ENCODE measurements at places on chromosomes 3 and 15. TPM values are rescaled to one million over a fixed set of nuclear protein-coding genes. Genes with fewer than 3 reads are reported as not detected.

- DNase-seq, result no peak
Measured at GRCh38 chr15:61382927-61383326, 153.8 kb upstream of the RORA start.

DNA sequence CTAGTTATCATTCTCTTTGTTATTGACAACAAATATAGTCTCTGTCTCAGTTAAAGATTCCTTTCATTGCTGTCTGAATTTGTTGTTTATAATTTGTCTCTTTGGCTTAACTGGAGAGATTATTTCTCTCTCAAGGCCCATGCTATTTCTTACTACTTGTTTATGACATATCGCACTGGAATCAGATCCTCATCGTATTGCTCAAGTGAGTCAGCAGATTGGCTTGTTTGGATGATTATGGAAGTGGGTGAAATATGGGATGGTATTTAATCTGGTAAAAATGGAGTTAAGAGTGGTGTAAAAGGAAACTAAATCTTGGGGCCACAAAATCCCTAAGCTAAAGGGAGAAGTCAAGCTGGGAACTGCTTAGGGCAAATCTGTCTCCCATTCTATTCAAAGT is 613.1 kb downstream of the SI start:
- no peak for DNase-seq

- no peak for DNase-seq
Measured at GRCh38 chr15:49155834-49156627, 632 bp upstream of the COPS2 start.

DNA sequence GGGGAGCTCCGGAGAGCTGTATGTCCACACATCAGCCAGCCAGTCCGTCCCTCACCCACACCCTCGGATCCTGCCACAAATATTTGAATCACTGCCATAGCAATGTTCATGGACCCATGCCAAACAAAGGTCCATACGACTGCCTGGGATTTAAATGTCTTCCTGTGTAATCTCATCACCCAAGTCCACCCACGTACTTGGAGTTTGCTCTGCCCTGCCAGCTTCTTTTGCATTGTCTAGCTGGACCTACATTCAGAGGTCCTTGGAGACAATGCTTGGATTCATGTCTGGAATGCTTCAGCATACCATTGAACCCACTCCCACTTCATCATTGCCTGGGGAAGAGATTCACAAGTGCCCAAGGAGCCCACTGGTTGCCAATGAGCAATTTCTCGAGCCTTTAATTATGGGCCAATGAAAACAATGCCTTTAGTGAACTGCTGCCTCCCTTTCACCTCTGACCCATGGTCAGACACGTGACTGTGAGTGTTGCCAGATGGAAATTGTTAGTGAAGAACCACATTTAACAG is 90.4 kb upstream of the PHLDB2 start:
- no peak for DNase-seq

- DNase-seq, result no peak
Measured at GRCh38 chr3:63056932-63057331, 181.7 kb upstream of the CADPS start.

GRCh38 chr3:67458408-67458807 is 196.0 kb downstream of the SUCLG2 start:
- DNase-seq, result no peak

DNA sequence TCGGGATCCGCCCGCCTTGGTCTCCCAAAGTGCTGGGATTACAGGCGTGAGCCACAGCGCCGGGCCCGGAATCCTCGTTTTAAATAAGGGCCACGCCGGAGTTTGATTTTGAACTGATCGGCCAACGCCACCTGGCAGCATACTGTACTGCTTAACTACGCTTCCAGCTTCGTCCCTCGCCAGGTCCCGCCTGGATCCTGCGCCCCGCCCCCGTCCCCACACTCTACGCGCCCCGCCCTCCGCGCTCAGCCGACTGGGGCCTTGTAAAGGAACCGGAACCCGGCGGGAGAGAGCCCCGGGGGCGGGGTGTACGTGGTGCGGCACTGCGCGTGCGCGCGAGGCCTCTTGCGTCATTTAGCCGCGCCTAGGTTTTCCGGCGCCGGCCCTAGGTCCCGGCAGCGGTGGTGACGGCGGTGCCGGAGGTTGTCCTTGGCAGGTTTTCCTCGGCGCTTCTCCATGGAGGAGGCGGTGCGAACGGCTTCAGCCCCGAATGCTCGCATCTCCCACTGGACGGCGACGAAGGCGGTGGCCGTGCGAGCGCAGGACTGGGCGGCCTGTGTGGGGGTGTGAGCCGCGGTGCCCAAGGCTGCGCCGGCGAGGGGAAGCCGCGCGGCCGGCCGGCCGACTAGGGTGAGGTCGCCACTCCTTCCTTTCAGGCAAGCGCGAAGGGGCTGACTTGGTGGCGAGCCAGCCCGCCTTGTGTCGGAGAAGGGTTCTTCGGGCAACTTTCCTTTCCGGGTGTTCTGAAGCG is at the start of gene NIPA2:
TSS of gene NIPA2 (plus strand) at position 375 of the 751 bp plus-strand sequence. CDS start 13,066 bp downstream, outside the sequence.
- DNase-seq, result peak; percentile 97

- DNase-seq, result no peak
Measured at GRCh38 chr3:184825121-184825820, 13.3 kb downstream of the VPS8 start.

DNA sequence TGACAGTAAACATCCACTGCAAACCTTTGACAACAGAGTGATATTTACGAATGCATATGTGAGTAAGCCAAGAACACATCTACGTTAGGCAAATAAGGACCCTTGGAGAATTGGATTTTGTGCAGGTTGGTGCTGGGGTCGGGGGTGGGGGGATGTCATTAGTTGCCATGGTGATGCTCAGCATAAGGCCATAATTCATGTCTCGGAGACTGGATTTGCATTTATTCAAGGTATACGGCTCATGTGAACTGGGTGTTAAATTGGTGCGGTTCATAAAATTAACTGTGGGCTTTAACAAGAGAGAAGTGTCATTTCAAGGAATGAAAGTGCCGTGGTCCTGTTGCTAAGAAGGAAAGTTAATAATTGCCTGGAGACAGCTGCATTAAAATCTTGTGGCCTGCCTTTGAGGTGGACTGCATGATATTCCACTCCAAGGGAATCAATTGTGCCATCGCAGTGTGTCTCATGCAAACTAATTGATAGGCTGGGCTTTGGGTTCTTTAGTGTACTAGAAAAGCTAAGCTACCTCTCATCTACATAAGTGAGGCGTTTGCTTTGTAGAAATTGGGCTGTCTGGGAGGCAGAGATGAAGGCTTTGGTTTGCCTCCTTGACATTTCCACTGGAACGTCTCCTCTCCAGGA is 228.9 kb upstream of the FEZF2 start:
- no peak for DNase-seq

GRCh38 chr15:66006986-66007385 is 137.7 kb downstream of the RAB11A start:
- no peak for DNase-seq

DNA sequence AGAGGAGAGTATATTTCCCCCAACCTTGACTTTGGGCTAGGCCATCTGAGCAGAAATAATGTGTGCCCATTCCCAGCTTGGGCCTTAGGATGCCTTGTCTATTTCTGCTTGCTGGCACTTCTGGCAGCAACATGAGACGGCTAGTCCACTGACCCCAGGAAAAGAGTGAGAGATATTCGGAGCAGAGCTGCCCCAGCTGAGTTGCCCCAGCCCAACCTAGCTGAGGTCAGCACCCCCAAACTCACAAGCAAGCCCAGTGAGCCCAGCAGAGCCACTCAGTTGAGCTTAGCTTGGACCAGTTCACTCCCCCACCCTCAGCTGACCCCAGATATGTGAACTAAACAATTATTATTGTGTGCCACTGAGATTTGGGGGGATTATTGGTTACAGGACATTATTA is 20.2 kb downstream of the ITGA11 start:
- DNase-seq, result no peak

DNA sequence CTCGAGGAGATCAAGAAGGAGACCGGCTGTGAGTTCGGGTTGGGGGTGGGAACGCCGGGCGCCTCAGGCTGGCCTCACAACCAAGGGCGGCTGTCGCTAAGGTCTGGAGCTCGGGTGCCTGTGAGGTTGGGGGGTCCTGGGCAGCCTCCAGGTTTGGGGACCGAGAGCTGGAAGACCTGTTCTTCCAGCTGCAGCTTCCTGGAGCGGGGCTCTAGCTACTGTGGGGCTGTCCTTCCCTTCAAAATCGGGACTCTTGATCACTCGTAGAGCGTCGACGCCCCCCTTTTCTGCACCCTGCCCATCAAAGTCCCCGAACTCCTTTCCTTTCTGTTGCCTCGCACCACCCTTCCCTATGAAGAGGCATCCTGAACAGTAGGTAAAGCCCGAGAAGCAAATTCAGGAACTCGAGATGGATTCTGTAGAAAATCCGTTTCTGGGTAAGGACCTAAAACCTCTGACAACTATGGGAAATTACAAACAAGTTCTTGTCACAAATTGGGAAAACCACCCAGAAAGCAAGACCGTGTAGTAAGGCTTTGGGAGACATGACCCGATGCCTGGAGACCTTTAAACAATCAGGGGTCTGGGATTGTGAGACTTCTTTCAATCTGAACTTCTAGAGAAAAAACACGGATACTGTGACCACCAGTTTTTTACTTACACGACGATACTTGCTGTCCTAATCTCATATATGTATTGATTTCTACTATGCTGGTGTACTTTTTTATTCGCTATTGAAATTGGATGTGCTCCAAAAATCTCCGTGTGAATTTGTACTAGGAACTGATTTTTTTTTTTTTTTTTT is 556 bp downstream of the CHP1 start:
- no peak for DNase-seq

DNA sequence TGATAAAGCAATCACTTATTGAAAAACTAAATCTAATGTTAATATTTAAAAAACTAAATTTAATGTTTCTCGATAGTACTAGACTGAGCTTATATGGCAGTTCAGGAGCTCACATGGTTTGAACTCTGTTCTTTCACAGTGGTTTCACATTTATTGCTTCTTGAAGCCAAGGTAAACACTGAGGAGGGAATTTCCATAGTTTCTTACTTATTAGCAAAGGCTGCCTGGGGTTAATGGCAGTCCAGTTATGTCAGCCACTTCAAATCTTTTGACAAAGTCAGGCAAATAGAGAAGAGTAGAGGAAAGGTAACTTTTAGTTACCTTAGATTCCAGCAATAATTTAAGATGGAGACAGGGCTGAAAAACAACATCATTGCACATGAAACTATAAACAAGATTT is 831.5 kb downstream of the ROBO2 start:
- no peak for DNase-seq

DNA sequence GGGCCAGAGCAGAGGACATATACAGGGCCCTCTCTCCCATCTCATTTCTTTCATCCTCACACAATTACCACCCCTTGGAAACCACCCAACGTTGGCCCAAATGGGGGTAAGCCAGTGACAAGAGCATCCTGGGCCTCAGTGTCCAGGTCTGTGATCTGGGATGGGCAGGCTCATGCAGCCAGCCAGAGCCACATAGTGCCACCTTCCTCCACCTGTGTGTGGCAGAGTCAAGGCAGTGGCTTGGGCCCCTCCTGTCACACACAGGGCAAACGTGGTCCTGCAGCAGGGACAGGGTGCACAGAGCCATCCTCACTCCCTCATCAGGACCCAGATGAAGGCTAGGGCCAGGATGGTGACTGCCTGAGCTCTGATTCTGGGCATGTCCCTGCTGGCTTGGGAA is 2.3 kb upstream of the MYL3 start:
- no peak for DNase-seq

The AP4E1 gene
- total RNA-seq, result 9.4 TPM

The VEPH1 gene
- not detected for total RNA-seq

The CSPG5 gene
- total RNA-seq, result 0.19 TPM

The ARRDC4 gene
- total RNA-seq, result 0.20 TPM

The NR2E3 gene
- total RNA-seq, result not detected

The AADAC gene
- total RNA-seq, result not detected

The AGBL1 gene
- not detected for total RNA-seq

The LRRC3B gene
- not detected for total RNA-seq

Data from activated naive CD4-positive, alpha-beta T cell treated with anti-CD3 and anti-CD28 coated beads for 36 hours (primary cell).